ENCODE measurements at places on chromosomes 3 and 15. TPM values are rescaled to one million over a fixed set of nuclear protein-coding genes. Genes with fewer than 3 reads are reported as not detected.

PHLDB2 gene
- 5.6 TPM for total RNA-seq

ANKRD63 gene
- not detected for total RNA-seq

DNA sequence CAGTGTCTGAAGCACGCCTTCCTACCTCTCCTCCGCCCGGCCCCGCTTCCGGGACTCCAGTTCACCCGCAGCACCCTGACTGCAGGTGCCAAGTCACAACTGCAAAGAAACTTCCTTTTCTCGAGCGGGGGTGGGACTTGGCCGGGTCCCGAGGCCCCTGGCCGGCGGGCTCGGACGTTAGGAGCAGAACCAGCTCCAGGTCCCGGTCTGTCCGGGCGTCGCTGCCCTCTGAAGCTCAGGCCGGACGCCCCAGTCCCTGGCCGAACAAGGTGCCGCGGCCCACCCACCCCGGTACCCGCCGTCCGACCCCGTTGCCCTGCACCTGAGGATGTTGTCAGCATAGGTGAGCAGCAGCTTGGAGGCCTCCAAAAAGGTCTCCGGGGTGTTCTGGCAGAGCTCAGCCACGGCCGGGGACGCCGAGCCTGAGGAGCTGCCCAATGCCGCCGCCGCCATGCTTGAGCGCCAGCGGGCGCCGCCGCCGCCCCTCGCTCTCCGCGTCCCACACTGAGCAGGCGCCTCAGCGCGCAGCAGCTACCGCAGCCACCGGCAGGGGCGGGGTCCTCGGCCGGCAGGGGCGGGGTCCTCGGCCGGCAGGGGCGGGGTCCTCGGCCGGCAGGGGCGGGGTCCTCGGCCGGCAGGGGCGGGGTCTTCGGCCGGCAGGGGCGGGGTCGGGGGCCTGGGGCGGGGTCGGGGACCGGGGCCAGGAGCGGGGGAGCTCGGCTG lies at the start of gene NGLY1:
Gene NGLY1, minus strand, starts transcription at position 506 of the 723 bp plus-strand sequence. Its CDS starts 53 bp downstream, at position 453.
- peak within 1 kb of the TSS; percentile 96 for H3K27ac ChIP-seq
- H3K4me3 ChIP-seq: peak within 1 kb of the TSS; percentile 93
- no peaks in the 10 kb centered on the region for H3K27me3 ChIP-seq

GRCh38 chr15:50163719-50164410 lies 18.1 kb upstream of the SLC27A2 start:
- no peak for DNase-seq
- no peaks in the 10 kb centered on the region for H3K27me3 ChIP-seq
- no peak overlapping the region for H3K27ac ChIP-seq

GRCh38 chr15:92959219-92959618 lies 59.1 kb downstream of the CHD2 start:
- H3K27me3 ChIP-seq: no peaks in the 10 kb centered on the region
- H3K4me1 ChIP-seq: peaks cover 11% of the 10 kb centered on the region
- H3K4me3 ChIP-seq: no peak overlapping the region
- H3K36me3 ChIP-seq: peaks cover 99% of the 10 kb centered on the region
- DNase-seq: no peak

GRCh38 chr3:58101499-58102389 lies 93.5 kb downstream of the FLNB start:
- no peaks in the 10 kb centered on the region for H3K4me1 ChIP-seq
- no peak overlapping the region for H3K4me3 ChIP-seq
- no peaks in the 10 kb centered on the region for H3K27me3 ChIP-seq
- H3K27ac ChIP-seq: no peak overlapping the region

KPNA1 gene
- total RNA-seq: 263 TPM

GRCh38 chr3:53269888-53270880 lies 14.4 kb upstream of the TKT start:
- peak overlapping the region; percentile 84 for H3K27ac ChIP-seq
- no peaks in the 10 kb centered on the region for H3K27me3 ChIP-seq
- DNase-seq: peak; percentile 88
- no peaks in the 10 kb centered on the region for H3K36me3 ChIP-seq
- peaks cover 19% of the 10 kb centered on the region for H3K4me1 ChIP-seq
- peak overlapping the region; percentile 15 for H3K4me3 ChIP-seq

- no peaks in the 10 kb centered on the region for H3K36me3 ChIP-seq
- no peak overlapping the region for H3K4me3 ChIP-seq
- no peaks in the 10 kb centered on the region for H3K4me1 ChIP-seq
- H3K27me3 ChIP-seq: no peaks in the 10 kb centered on the region
These were observed 245.9 kb upstream of the IGF1R start for GRCh38 chr15:98402486-98402885.

- no peaks in the 10 kb centered on the region for H3K27me3 ChIP-seq
- H3K4me3 ChIP-seq: no peak overlapping the region
- no peaks in the 10 kb centered on the region for H3K36me3 ChIP-seq
- DNase-seq: no peak
- no peak overlapping the region for H3K27ac ChIP-seq
- no peaks in the 10 kb centered on the region for H3K4me1 ChIP-seq
These were observed 89.9 kb upstream of the CHL1 start for GRCh38 chr3:106619-107018.

GRCh38 chr3:107729686-107730085 lies 206.9 kb downstream of the BBX start:
- no peak overlapping the region for H3K27ac ChIP-seq
- H3K27me3 ChIP-seq: no peaks in the 10 kb centered on the region
- no peak overlapping the region for H3K4me3 ChIP-seq
- H3K4me1 ChIP-seq: peaks cover 19% of the 10 kb centered on the region
- DNase-seq: no peak
- no peaks in the 10 kb centered on the region for H3K36me3 ChIP-seq

SLC15A2 gene
- 0.57 TPM for total RNA-seq

DNA sequence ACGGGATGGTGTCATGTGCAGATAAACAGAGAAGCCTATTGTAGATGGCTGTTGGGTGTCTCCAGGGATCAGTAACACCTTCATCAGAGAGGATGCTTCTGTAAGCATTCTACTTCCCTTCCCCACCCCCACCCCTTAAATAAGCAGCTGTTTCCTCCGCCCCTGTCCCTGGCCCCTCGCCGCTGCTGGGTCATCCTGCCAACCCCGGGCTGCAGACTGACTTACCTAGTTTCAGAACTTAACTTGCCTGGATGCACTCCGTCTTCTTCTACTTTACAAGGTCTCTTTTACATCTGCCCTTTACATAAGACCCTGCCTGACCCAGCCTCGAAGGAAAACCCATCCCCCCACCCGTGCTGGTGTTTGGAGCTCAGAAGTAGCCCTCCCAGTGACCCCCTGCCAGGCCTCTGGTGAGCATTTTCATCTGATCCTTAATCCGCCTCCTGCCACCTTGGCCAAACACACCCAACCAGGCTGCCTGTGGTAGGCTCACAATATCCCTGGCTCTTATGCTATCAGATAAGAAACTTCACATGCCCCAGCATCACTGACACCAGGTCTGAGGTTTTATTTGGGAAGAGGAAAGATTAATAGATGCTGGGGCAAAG lies 103.0 kb upstream of the HES1 start:
- H3K27me3 ChIP-seq: no peaks in the 10 kb centered on the region
- no peak for DNase-seq
- no peaks in the 10 kb centered on the region for H3K36me3 ChIP-seq
- H3K4me1 ChIP-seq: peaks cover under 1% of the 10 kb centered on the region
- no peak overlapping the region for H3K4me3 ChIP-seq

DNA sequence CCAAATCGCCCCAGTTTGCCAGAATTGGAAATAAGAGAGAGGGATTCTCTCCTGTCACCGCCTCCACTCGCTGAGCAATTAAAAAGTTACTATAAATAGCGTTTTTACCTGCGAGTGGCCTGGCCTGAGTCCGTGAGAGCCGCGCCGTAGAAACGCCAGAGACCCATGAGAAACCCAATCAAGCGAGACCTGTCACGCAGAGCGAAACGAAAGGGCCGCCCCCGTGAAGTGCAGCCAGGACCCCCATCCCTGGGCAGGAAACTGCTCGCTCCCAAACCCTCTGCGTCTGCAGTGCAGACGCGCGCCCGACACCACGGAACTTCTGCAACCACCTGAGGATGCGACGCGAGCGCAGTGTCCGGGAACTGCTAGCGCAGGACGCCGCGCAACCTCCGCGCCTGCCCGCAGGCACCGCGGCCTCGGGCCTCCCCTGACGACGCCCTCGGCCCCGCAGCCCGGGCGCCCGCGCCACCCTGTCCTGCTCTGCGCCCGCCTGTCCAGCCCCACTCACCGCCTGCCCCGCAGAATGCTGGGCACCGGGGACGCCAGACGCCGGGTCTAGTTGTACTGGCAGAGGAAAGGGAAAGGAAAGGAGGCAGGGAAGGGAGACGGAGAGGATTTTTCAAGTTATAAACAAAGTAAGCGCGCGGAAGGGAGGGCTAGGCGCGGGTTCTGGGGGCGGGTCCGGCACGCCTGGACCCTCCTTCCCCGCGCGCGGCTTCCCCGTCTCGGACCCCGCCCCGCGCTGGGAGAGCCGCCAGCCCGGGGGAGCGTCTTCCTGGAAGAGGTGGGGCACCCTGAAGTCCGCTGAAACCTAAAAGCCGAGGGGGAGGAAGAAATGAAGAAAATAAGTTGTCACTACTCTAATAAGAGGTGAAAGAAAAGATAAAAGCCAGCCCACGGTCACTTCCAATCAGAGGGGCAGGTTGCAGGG lies at the start of gene PLSCR4:
Gene PLSCR4, minus strand, starts transcription at position 657 of the 934 bp plus-strand sequence. CDS start 29,034 bp downstream, outside the sequence.
- peak within 1 kb of the TSS; percentile 79 for H3K4me3 ChIP-seq
- H3K4me1 ChIP-seq: no peaks in the 10 kb centered on the region
- no peaks in the 10 kb centered on the region for H3K36me3 ChIP-seq
- peak; percentile 85 for DNase-seq

CNTN4 gene
- 0.42 TPM for total RNA-seq

HDC gene
- total RNA-seq: 0.42 TPM

CDHR4 gene
- not detected for total RNA-seq

GRCh38 chr3:54134155-54134554 lies 11.8 kb downstream of the CACNA2D3 start:
- H3K27me3 ChIP-seq: no peaks in the 10 kb centered on the region
- H3K4me3 ChIP-seq: no peak overlapping the region
- no peak for DNase-seq
- no peak overlapping the region for H3K27ac ChIP-seq
- peaks cover 11% of the 10 kb centered on the region for H3K4me1 ChIP-seq

DNA sequence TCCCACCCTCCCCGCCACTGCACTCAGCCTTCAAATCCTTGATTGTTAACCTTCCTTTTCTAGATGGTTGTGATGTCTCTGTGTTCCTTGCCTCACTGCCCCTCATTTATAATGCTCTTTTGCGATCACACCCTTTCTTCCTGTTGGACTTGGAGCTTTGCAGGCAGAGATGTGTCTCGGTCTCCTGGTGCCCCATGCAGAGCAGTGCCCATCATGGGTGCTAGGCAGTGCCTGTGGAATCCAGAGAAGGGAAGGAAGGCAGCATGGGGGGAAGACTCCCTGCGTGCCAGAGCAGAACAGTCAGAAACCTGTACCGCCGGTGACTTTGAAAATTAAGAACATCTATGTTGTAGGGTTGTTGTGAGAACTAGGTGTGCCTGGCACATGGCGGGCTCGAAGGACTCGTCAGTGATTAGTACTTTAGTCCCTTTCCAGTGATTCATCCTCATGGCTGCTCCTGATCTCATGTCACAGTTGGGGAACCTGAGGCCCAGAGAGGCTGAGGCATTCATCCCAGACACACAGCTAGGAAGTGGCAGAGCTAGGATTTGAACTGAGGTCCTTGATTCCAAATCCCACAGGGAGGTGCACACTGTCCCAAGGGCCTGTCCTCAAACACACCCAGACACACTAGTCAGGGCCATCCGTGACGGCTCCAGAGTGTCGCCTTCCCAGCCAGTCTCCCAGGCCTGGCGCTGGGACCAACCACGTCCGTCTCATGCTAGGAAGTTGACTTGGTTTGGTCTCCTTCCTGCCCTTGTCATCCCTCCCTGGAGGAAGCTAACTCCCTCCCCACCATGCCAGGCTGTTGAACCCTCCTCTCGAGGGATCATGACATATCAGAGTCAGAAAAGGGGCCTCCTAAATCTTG lies 58.3 kb downstream of the SMAD6 start:
- no peaks in the 10 kb centered on the region for H3K36me3 ChIP-seq
- H3K4me1 ChIP-seq: peaks cover 12% of the 10 kb centered on the region
- DNase-seq: no peak
- H3K27ac ChIP-seq: peak overlapping the region; percentile 20
- no peak overlapping the region for H3K4me3 ChIP-seq

GRCh38 chr3:18847583-18848197 lies 300.6 kb upstream of the KCNH8 start:
- no peak for DNase-seq
- H3K4me3 ChIP-seq: no peak overlapping the region
- no peaks in the 10 kb centered on the region for H3K27me3 ChIP-seq
- H3K36me3 ChIP-seq: no peaks in the 10 kb centered on the region
- H3K27ac ChIP-seq: no peak overlapping the region

CRABP1 gene
- total RNA-seq: not detected

MLF1 gene
- 15.4 TPM for total RNA-seq

DNA sequence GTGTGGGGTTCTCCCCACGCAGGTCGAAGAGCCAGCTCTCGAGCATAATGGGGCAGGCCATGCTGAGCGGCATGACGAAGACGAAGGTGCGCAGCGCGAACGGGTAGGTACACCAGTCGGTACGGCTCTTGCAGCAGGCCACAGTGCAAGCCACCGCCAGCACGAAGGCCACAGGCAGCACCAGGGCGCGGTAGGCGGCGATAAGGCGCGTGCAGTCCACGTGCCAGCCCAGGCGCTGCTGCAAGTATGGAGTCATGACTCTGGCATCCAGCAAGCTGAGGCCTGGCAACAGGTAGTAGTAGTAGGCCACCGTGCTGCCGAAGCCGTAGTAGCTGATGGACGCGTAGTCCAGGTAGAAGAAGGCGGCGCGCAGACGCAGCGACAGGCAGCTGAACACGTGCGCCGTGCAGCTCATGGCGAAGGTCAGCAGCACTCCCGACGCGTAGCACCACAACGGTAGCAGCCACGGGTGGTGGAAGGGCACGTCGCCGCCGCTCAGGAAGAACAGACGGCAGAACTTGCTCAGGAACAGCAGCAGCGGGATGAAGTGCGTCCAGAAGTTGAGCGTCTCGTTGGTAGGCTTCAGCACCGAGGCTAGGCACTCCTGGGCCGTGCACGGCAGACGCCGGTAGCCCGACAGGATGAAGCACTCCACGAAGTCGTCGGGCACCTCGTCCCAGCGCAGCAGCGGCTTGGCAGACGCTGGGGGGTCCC lies 797 bp downstream of the PAQR9 start:
- peaks cover 5% of the 10 kb centered on the region for H3K4me1 ChIP-seq
- no peak for DNase-seq
- H3K4me3 ChIP-seq: peak overlapping the region; percentile 85

DNA sequence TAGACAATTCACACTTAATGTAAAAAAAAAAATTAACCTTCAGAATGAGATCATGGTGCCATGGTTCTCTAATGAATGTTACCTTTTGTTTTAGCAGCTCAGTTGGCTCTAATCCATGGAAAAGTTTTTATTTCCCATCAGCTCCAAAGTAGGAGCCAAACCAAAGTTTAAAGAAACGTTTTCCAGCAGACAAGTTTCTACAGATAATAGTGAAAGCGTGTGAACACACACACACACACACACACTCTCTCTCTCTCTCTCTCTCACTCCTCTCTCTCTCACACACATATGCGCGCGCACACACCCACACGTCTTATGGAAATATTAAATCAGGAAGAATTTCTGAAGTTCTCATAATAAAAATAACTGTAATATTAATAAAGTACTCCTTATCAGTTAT lies 46.9 kb downstream of the MBNL1 start:
- no peak for DNase-seq
- H3K36me3 ChIP-seq: peaks cover 13% of the 10 kb centered on the region
- H3K4me3 ChIP-seq: peak overlapping the region; percentile 44
- no peaks in the 10 kb centered on the region for H3K27me3 ChIP-seq
- peaks cover 85% of the 10 kb centered on the region for H3K4me1 ChIP-seq

- H3K4me3 ChIP-seq: no peak overlapping the region
- H3K4me1 ChIP-seq: peaks cover 6% of the 10 kb centered on the region
- H3K36me3 ChIP-seq: peaks cover 59% of the 10 kb centered on the region
- no peaks in the 10 kb centered on the region for H3K27me3 ChIP-seq
These were observed 286.1 kb upstream of the TPM1 start for GRCh38 chr15:62756326-62756994.

HTR3E gene
- total RNA-seq: not detected

All from psoas muscle (tissue), 8 donors.